ENCODE measurements at places on chromosomes 1 and 21. TPM values are rescaled to one million over a fixed set of nuclear protein-coding genes. Genes with fewer than 3 reads are reported as not detected.

The CDC7 gene
- 4.9 TPM for total RNA-seq

The AIRE gene
- not detected for total RNA-seq

The ZNF678 gene
- total RNA-seq, result 19.8 TPM

DNA sequence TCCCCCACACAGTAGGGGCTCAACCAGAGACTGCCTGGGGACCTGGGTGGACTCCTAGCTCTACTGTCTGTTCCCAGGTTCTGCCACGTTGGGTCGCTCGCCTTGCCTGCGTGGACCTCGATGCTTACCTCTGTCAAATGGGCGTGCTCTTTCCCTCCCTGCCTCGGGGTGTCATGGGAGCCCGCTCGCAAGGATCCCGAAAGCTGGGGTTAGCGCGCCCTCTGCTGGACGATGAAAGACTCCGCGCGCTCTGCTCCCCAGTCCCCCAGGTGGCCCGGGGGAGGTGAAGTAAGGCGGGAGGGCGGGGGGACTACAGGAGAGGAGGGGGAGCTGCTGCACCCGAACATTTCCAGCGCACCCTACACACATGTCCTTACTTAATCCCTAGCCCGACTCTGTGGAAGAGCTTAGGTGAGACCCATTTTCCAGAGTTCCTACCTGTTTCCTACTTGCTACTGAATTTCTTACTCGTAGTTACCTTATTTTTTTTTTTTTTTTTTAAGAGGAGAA is 2.3 kb upstream of the BSND start:
- no peaks in the 10 kb centered on the region for H3K4me1 ChIP-seq
- DNase-seq, result peak; percentile 70
- H3K36me3 ChIP-seq, result no peaks in the 10 kb centered on the region
- peaks cover 14% of the 10 kb centered on the region for H3K27me3 ChIP-seq
- no peak overlapping the region for H3K27ac ChIP-seq
- peak overlapping the region; percentile 47 for H3K4me3 ChIP-seq

GRCh38 chr1:42921769-42922168 is 36.9 kb downstream of the SLC2A1 start:
- no peaks in the 10 kb centered on the region for H3K36me3 ChIP-seq
- H3K27ac ChIP-seq, result no peak overlapping the region
- H3K4me3 ChIP-seq, result no peak overlapping the region

DNA sequence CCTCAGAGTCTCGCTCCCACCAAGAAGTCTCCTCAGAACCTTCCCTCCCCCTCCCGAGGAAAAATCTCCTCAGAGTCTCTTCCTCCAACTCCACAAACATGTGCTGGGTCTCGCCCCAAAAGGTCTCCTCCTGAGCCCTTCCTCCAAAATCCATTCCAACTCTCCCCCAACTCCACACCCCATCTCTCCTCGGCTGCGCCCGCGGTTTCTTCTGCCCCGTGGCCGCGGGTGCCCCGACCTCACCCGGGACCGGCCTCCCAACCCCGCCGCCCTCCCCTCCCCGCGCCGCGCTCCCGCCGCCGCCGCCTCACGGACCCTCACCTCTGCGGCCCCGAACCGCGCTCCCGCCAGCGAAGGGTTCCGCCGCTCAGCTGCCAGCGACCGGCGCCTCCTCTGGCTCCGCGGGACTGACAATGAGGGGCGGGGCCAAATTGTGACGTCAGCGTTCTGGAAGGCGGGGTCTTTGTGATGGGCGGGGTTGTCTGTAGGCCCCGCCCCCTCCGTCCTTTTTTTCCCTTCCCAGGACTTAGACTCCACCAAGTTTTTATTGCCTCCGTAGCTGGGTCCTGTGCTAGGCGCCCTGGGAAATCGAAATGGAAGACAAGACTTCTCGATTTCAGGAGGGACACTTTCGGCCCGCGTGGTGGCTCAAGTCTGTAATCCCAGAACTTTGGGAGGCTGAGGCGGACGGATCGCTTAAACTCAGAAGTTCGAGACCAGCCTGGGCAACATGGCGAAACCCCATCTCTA is at the start of gene LUZP1:
LUZP1 (minus strand) TSS at position 412 of the 750 bp plus-strand sequence.
- H3K4me1 ChIP-seq, result peaks cover 2% of the 10 kb centered on the region
- no peaks in the 10 kb centered on the region for H3K36me3 ChIP-seq
- H3K4me3 ChIP-seq, result peak within 1 kb of the TSS; percentile 88
- peak within 1 kb of the TSS; percentile 91 for H3K27ac ChIP-seq

DNA sequence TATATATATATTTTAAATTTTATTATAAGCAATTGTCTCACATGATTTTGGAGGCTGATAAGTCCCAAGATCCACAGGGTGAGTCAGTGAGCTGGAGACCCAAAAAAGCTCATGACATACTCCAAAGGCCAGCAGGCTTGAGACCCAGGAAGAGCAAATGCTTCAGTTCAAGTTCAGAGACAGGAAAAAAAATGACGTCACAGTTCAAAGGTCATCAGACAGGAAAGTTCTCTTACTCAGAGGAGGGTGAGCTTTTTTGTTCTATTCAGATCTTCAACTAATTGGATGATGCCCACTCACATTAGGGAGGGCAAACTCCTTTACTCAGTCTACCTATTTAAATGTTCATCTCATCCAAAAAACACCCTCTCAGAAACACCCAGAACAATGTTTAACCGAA is 18.2 kb downstream of the RXRG start:
- H3K27ac ChIP-seq, result no peak overlapping the region
- no peaks in the 10 kb centered on the region for H3K27me3 ChIP-seq
- no peaks in the 10 kb centered on the region for H3K36me3 ChIP-seq
- no peaks in the 10 kb centered on the region for H3K4me1 ChIP-seq

DNA sequence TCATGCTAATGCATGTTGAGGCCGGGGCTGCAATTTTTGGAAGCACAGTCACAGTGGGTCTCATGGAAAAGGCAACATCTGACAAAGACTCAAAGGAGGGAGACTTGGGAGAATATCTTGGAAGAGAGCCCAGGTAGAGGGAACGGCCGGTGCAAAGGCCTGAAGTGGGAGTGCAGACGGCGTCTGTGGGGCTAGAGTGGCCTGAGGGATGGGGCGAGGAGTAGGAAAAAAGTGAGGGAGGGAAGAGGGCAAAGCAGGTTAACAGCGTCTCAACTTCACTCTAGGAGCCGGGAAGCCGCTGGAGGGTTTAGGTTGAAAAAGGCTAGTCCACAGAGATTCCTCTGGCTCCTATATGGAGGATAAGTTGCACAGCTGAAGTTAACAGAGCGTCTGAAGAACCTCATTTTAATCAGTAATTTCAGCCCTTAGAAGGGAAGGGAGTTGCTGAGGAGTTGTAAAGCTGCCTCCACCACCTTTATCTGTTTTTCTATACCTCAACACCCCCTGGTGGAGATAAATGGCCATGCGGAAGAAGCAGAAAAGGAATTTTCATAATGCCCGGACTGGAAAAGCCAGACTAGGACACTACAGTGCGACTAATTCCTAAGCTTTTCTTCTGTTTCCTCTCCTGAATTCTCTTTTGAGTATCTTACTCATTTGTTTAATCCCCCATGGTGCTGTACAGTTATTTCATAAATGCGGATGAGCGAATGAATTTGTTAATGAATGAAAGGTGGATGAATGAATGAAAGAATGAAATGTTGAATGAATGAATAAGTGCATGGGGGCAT is 78.7 kb upstream of the ZNF281 start:
- DNase-seq, result no peak
- H3K4me1 ChIP-seq, result no peaks in the 10 kb centered on the region
- no peaks in the 10 kb centered on the region for H3K36me3 ChIP-seq

GRCh38 chr1:199173356-199173755 is 534.5 kb downstream of the PTPRC start:
- no peak for DNase-seq
- no peak overlapping the region for H3K4me3 ChIP-seq

DNA sequence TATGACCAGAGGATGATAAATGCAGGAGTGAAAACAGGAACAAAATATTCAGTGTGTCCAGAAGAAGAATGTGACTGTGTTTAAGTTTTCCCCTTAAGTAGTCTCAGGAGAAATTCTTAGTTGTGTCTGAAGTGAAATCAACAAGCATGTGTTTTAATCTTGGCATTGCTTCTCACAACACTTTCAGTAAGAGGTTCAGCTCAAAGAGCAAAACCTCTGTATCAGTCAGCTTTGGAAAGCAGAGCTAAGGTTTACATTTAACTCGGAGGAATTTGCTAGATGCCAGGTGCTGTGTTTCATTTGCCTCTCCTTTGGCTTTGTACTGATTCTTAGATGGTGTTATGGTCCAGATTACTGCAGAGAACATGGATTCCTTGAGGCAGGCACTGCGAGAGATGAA is 28.6 kb downstream of the CC2D1B start:
- no peak for DNase-seq
- H3K4me3 ChIP-seq, result no peak overlapping the region
- no peaks in the 10 kb centered on the region for H3K36me3 ChIP-seq
- H3K27me3 ChIP-seq, result no peaks in the 10 kb centered on the region

DNA sequence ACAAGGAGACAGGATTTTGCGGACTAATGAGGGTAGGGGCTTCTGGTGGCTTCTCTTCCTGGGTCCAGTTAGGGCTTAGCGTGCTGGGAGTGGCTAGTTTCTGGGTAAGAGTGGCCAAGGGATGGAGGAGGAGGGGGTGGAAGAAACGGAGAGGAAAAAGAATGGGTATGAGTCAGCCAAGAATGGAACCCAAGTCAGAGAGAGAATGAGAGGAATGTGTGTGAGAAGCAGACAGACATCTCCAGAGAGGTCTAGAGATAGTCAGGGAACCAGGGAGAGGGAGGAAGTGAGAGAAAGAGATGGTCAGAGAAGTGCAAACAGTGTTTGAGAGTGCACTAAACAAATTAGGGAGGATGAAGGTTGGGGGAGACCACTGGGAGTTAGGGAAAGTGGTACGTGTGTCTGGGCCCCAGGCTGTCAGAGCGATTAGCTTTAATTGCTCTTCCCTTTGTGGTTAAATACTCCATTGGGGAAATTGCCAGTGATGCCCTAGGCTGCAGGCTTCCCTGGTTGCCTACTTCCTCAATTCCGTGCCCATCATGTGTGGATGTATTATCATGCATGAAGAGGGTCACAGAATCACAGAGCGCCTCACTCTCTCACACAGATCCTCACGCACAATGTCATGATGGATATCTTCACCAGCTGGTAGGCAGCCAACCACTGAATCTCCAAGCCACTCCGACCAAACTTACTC is 1.4 kb downstream of the PEA15 start:
- peak overlapping the region; percentile 95 for H3K4me3 ChIP-seq
- DNase-seq, result no peak
- H3K27ac ChIP-seq, result peak overlapping the region; percentile 96
- H3K27me3 ChIP-seq, result no peaks in the 10 kb centered on the region
- H3K4me1 ChIP-seq, result peaks cover 14% of the 10 kb centered on the region

DNA sequence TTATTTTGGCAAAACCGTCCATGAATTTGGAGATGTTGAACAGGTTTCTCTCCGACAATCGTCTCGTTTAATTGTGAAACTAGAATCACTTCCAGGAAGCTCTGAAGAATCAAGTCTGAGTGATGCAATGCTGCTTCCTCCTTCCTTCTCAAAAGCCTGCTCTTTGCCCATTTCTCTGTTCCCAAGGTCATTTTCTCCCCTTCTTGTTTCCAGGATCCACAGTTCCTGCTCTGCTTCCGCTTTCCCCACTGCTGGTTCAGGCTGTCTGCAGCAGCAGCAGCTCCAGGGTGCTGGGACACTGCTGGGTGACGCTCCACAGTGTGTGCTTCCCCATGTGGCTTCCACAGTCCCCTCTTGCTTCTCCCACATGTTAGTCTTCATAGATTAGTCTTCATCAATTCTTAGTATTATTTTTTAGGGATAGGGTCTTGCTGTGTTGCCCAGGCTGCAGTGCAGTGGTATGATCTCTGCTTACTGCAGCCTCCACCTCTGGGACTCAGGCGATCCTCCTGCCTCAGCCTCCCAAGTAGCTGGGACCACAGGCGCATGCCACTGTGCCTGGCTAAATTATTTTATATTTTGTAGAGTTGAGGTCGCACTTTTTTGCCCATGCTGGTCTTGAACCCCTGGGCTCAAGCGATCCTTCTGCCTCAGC is 156.2 kb downstream of the DYRK1A start:
- H3K36me3 ChIP-seq, result no peaks in the 10 kb centered on the region
- H3K4me3 ChIP-seq, result no peak overlapping the region
- H3K27me3 ChIP-seq, result no peaks in the 10 kb centered on the region

GRCh38 chr1:14681182-14681581 is 82.7 kb downstream of the KAZN start:
- H3K27ac ChIP-seq, result no peak overlapping the region
- H3K4me1 ChIP-seq, result no peaks in the 10 kb centered on the region
- no peaks in the 10 kb centered on the region for H3K36me3 ChIP-seq
- DNase-seq, result no peak
- no peaks in the 10 kb centered on the region for H3K27me3 ChIP-seq
- H3K4me3 ChIP-seq, result no peak overlapping the region
